ENCODE measurements at places on chromosomes 6 and 20. TPM values are rescaled to one million over a fixed set of nuclear protein-coding genes. Genes with fewer than 3 reads are reported as not detected.

Gene C2
- total RNA-seq: 0.71 TPM

Gene CLVS2
- total RNA-seq: not detected

Gene MACROD2
- 4.3 TPM for total RNA-seq

Gene ABHD16A
- total RNA-seq: 30.8 TPM

Gene DLL1
- total RNA-seq: 6.1 TPM

Gene MYH7B
- total RNA-seq: under 0.01 TPM

Gene LY6G5C
- not detected for total RNA-seq

Gene KHDC1L
- not detected for total RNA-seq

Gene EPPIN
- not detected for total RNA-seq

Gene WFDC5
- total RNA-seq: 0.64 TPM
